ENCODE measurements at places on chromosomes 1 and 21.

DNA sequence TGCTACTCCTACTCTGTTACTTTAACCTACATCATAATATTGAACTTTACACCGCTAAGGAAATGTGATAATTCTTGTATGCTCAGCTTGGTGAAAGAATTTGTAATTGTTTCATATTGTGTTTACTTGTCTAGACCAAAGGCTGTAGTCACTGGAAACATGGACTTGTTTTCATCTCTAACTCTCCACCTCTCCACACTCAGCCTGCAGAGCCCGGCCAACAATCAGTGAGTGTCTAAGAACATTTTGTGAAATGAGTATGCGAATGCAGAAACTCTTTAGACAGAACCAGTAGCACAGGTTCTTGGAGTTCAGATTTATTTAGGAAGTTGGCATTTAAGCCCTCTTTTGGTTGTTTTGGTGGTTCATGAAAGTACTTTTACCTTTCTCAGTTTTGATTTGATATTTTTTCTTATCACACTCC, 3.2 kb upstream of the RWDD3 start:
- no peak for DNase-seq

DNA sequence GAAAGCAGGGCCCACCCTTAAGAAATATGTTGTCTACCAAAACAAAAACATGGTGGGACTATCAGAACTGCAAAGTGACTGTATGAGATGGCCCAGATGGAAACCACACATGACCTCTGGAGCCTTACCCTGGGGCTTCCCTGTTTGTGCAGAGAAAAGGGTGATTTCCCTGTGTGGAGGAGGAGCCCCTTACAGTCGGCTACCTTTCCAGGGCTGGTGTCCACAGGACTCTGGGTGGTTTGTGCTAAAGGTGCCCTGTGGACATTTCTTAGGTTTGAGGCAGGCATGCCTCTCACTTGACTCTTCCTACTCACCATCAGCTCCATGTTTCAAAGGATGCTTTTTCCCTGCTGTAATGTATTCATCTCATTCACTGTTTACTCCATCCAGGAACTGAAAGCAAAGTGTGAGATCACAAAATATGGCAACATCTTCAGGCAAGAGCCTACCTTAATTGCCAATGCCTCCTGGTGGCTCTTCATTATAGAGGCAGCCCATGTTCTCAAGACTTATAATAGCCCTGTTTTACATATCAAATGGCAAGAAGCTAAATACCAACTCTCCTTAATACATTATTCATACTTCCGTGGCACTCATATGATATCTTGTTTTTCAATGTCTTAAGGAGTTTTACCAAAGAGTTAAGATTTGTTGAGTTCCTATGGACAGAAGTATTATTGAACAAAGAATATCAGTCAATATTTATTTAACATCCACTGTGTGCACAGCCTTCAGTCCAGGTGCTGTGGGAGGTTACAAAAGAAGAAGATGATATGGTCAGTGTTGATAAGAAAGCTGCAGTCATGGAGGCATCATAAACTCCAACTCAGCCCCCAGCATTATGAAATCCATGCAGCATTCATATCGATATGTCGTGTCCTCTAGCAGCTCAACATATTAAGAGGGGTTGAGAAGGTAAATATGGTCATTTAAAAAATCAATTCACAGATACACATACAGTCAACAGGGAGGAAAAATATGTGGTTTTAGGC, 15.5 kb upstream of the TFF3 start:
- no peak for DNase-seq

DNA sequence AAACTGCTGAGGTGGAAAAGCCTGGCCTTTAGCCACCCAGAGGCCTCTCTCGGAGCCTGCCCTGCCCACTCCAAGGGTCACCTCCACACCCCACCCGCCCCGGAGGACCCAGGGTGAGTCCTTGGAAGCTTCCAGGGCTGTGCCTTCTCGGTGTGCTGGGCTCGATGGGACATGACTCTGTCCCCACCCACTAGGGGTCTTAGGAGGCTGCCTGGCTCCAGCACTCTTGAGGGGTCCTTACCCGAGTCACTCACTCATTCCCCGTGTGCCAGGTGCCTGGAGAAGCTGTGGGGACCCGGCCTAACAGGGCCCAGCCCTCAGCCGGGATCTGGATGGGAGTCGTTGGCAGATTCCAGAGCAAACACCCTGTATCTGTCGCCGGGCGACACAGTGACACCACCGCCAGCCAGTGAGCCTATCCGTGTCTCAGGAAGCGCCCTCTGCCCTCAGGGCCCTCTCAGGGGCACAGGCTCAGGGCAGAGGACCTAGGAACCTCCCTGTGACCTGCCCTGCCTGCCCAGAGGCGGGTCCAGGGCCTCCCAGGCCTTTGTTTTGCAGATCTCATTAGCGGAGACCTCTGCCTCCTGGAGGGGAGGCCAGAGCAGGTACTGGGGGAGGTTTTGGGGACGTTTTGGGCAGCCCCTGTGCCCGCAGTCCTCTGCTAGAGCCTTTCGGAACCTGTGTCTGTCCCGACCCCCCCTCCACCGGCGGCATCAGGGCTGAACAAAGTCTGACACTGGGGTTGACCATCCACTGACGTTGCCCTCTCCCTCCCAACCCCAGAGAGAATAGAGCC, 3.1 kb upstream of the PRKCZ start:
- DNase-seq: no peak

DNA sequence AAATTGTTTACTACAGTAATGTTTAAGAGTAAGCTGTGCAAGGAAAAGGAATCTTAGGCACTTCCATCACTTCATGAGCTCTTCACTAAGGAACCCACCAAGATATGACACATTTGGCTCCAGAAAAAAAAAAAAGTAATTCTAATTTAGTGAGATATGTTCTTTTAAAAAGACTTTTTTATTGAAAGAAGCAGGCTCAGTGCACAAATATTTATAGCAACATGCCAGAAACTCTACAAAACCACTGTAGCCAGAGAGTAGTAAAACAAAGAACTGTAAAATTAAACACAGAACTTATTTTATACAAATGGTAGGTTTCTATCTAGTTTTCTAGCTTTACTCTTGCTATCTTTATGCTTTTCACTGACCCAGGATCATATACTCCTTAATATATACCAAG, 434.6 kb upstream of the ADGRL2 start:
- DNase-seq: no peak

- no peak for DNase-seq
These were observed 405.7 kb upstream of the NCAM2 start for GRCh38 chr21:20592463-20592862.

DNA sequence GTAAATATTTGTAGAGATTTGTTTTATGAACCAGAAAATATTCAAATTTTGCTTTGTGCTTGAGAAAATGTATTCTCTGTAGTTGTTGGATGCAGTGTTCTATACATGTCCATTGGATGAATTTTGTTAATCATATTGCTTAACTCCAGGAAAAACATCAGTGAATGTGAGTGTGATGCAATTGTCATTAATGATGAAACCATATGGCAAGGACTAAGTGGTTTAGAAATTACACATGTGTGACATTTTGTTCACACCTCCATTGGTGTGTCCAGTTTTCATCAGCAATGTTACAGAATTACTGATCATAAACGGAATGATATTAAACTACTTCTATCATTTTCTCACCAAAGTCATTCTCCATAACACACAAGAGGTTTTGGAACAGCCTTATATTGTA, 151.8 kb upstream of the ST6GALNAC5 start:
- DNase-seq: no peak

DNA sequence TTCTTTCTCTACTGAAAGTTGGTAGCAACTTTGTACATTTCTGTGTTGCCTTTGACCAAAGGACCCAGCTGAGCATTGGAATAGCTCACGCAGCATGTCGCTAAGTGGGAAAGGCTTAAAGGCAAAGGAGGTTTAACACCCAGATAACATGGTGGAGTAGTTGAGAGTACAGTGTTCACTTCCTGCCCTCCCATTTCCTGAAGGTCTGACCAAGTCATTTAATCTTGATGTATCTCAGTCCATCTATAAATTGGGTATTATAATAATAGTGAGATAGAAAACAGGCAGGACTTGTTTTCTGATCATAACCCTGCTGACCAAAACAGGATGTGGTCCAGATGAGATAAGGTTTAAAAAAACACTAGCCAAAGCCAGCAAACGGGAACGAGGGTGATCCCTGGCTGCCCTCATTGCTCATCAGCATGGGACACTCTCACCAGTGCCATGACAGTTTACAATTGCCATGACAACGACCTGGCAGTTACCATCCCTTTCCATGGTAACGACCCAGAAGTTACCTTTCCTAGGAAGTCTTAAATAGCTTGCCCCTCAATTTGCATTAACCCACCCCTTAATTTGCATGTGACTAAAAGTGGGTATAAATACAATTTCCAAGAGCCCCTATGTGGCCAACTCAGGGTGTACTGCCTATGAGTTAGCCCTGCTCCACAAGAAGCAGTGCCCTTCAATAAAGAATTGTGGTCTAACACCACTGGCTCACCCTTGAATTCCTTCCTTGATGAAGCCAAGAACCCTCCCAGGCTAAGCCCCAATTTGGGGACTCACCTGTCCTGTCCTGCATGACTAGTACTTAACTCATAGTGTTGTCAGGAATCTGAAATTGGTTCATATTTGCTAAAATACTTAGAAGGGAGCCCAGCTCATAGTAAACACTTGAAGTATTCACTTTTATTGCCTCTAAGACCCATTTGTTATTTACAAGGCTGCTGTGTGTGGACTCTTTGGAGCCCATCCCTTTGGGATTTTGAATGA, 28.4 kb upstream of the FHAD1 start:
- DNase-seq: no peak

DNA sequence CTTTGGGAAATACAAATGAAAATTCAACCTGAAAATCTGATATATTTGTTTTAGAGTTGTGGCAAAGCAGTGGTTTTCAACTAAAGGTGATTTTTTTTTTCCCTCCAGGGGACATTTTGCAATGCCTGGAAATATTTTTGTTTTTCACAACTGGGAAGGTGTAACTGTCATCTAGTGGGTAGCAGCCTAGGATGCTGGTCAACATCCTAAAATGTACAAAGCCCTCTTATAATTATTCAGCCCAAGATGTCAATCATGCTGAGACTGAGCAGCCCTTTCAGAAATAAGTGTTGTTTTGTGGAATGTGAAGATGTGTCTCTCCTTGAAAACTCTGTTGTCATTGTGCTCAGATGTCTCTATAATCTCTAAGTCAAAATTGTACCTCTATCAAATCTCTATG, 95.2 kb upstream of the NCAM2 start:
- DNase-seq: no peak

GRCh38 chr21:45862543-45863207, 118.9 kb upstream of the COL6A1 start:
- DNase-seq: no peak

DNA sequence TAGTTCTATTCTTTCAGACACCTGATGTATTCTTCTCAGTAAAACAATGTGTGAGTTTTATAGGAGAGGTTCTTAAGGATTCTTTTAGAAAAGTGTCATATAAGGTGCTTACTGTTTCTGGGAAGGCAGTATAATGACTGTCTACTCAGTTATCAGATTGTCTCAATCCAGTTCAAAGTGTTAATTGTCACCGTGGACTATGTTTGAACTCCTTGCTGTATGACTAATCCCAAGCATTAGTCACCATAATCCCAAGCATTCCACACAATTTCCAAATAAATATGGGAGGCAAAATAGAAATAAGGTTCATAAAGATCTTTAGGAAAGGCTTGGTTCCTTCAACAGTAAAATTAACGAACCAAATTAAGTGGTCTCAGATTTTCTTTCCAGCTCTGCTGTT, 342.1 kb upstream of the NR5A2 start:
- DNase-seq: no peak

GRCh38 chr1:41024953-41025352, 3.4 kb upstream of the SLFNL1 start:
- no peak for DNase-seq

GRCh38 chr21:8993943-8994639, 1527.3 kb upstream of the TPTE start:
- no peak for DNase-seq

GRCh38 chr21:46299167-46299566, 13.0 kb downstream of the YBEY start:
- DNase-seq: no peak

DNA sequence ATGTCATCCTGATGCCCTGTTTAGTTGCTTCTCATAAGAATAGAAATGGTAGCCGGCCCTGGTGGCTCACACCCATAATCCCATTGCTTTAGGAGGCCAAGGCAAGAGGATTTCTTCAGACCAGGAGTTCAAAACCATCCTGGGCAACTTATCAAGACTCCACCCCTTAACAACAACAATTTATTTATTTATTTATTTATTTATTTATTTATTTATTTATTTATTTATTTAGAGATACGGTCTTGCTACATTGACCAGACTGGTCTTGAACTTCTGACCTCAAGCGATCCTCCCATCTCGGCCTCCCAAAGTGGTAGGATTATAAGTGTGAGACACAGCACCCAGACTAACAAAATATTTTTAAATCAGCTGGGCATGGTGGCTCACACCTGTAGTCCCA, 4.0 kb downstream of the MT1HL1 start:
- DNase-seq: no peak

DNA sequence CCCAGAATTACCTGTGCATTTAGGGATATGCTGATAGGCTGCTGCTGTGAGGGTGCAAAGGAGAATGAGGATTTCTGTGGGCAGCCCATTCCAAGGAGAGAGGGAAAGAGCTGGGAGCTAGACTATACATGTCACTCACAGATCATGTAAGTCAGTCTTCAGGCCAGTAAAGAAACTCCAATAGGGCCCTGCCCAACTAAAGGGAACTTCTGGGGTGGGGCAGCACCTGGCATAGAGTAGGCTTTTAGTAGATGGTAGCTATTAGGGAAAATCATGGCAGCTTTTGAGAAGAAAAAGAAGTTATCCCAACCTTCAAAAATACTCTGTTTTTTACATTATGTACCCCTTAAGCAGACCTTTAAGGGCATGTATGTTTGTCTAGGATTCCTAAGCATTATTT, 89.6 kb downstream of the ST6GALNAC3 start:
- DNase-seq: no peak

- no peak for DNase-seq
These were observed 35.2 kb downstream of the SLC45A1 start for GRCh38 chr1:8352886-8353785.

GRCh38 chr1:216005916-216006315, 417.3 kb downstream of the USH2A start:
- no peak for DNase-seq

GRCh38 chr1:179921472-179921871, 33.1 kb upstream of the CEP350 start:
- DNase-seq: no peak

GRCh38 chr21:26850116-26850643, 5.0 kb upstream of the ADAMTS1 start:
- no peak for DNase-seq

- DNase-seq: no peak
These were observed 30.8 kb downstream of the DUSP10 start for GRCh38 chr1:221711063-221711577.

All from dorsolateral prefrontal cortex (tissue), 122 donors.